T-cell (primary cell): ENCODE measurements at places on chromosomes 12 and 14. TPM values are rescaled to one million over a fixed set of nuclear protein-coding genes. Genes with fewer than 3 reads are reported as not detected.

GRCh38 chr12:93767524-93767863, 90.3 kb downstream of the CRADD start:
- DNase-seq, result no peak

- DNase-seq, result no peak
Observed at GRCh38 chr14:30484976-30485375, 74.0 kb upstream of the G2E3 start.

GRCh38 chr12:51994539-51994820, 12.3 kb upstream of the TAMALIN start:
- no peak for DNase-seq

GRCh38 chr14:61562321-61563161, 132.8 kb upstream of the HIF1A start:
- no peak for DNase-seq

DNA sequence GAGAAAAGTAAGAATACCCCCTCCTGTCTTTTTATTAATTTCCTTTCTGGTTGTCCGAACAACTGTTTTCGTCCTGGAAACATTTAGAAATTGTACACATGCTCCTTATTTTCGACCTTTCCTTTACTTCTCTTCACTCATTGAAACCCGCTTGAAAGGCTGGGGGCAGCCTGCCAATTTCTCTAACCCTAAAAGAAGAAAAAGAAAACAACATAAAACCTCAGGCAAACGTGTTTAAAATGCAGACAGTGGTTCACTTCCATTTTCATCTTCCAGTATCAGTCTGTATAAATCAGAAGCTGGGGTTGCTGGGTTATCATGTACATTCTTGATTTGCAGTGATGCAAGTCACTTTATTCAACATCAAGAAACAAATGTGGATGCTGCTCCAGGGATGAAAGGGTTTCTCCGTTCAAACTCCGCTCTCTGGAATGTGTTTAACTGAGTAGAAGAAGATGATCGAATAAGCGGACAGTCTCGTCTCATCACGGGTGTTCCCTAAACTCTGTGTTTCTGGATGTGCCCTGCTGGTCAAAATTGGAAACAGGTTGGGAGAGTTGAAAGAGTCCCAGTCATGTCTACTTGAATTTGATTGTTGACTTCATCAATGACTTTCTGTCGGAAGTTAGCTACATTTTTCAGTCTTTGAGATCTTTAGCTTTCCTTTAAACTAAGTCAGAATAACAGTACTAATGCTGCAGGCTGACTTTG, 1042.2 kb downstream of the BCL11B start:
- DNase-seq, result peak; percentile 39

DNA sequence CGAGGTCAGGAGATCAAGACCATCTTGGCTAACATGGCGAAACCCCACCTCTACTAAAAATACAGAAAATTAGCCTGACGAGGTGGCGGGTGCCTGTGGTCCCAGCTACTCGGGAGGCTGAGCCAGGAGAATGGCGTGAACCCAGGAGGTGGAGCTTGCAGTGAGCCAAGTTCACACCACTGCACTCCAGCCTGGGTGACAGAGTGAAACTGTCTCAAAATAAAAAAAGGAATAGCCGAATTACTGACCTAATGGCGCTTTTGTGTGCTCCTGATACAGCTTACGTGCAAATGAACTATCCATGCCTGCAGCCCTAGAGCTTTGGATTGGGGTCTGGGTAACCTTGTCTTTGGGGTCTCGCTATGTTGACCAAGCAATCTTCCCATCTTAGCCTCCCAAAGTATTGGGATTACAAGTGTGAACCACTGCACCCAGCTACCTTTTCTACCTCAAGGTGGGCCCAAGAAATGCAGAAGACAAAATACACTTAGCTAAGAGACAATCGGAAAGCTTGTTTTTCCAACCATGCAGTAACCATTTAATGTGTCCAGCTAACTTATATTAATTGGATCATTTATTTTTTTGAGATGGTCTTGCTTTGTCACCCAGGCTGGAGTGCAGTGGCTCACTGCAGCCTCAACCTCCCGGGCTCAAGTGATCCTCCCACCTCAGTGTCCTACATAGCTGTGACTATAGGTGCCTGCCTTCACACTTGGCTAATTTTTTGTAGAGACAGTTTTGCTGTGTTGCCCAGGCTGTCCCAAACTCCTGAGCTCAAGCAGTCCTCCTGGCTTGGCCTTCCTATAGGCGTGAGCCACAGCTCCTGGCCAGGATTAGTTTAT, 5.5 kb downstream of the PABPN1 start:
- no peak for DNase-seq

Gene ANKRD9
- 2.1 TPM for total RNA-seq

GRCh38 chr14:99357916-99358390, 86.0 kb upstream of the BCL11B start:
- no peak for DNase-seq

DNA sequence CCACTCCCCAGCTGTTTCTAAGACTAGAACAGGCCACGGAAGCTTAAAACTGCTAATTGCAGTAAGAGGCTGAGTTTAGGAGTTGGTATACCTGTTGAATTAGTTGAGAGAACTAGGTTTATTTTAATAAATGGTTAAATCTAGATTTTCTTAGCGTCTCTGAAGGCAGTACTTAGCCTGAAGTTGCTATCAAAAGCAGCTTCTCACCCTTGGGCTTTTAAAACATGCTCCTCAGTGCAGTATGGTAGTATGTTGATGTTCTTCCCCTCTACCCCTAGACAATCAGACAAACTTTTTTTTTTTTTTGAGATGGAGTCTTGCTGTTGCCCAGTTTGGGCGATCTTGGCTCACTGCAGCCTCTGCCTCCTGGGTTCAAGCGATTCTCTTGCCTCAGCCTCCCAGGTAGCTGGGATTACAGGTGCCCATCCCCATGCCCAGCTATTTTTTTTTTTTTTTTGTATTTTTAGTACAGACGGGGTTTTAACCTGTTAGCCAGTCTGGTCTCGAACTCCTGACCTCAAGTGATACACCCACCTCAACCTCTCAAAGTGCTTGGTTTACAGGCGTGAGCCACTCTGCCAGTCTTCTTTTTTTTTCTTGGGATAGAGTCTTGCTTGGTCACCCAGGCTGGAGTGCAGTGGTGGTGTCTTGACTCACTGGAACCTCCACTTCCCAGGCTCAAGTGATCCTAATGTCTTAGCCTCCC, 6.8 kb downstream of the SRSF5 start:
- DNase-seq, result no peak

Gene APOF
- total RNA-seq, result not detected

DNA sequence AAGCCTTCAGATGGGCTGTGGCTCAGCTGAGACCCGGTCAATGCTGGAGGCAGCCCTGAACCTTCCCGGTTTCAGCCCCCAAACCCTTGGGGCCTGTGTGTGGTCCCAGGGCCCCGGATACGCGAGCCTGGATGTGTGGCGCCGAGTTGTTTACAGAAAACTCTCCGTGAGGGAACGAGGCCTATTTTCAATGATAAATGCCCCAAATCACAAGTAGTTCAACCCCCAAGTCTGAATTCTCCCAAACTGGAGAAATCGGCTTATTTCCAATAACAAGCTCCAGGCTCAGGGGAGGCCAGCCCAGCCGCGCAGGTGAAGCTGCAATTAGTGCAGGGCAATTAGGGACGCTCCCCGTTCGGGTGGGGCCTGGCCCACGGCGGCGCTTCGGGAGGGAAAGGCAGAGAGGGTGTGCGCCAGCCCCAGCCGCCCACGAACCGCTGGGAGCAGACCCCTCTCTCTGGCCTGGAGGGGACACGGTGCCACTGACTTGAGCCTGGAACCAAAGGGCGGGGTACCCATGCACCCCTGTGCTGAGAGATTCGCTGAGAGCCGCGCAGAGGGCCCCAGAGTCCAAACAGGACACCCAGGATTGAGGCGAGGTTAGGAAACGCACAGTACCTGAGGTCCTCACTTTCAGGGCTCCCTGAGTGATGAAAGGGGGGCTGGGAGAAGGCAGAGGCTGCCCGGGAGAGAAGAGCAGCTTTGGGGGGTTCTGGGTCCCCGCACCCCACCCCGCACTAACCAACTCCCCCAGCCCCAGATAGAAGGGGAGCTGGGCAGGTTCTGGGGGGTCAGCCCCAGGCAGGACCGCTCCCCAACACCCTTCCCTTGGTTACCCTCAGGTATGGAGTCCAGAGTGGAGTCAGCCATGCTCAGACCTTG, 14.2 kb upstream of the ANKRD9 start:
- no peak for DNase-seq

DNA sequence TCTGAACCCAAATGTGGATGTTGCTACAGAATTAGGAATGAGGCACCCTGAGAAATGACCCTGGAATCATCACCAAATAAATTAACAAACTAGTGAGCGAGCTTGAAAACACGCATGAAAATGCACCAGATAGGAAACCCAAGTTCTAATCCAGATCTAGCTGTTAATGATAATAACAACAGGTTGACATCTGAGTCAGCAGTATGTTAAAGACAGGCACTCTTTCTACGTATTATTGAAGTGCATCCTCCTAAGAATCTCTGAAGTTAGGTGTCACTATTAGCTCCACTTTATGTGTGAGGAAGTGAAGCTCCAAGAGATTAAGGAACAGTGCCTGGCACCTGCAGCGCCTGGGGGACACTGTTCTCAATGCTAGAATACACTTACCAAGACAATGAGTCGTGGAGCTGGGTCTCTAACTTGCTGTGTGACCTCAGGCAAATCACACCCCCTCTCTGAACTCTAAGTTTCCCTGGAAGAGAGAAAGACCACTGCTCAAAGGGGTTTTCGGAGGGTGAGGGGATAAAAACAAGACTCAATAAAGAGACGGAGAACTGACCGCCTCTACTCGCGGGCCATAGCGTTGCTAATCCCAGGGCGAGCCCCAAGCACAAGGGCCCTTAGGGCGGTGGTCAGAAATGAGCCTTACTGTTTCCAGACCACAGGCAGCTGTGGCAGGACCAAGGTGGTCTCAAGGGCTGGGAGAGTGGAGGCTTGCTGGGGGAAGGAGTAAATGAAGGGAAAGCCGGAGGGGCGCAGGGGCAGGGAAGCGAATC, 2.1 kb downstream of the SLC6A12 start:
- no peak for DNase-seq

GRCh38 chr12:104155711-104156555, 17.9 kb upstream of the NFYB start:
- DNase-seq, result no peak

- no peak for DNase-seq
Observed at GRCh38 chr14:100788517-100788916, 37.4 kb upstream of the MEG3 start.

Gene AVPR1A
- total RNA-seq, result 0.03 TPM

Gene SSPN
- total RNA-seq, result 0.06 TPM

DNA sequence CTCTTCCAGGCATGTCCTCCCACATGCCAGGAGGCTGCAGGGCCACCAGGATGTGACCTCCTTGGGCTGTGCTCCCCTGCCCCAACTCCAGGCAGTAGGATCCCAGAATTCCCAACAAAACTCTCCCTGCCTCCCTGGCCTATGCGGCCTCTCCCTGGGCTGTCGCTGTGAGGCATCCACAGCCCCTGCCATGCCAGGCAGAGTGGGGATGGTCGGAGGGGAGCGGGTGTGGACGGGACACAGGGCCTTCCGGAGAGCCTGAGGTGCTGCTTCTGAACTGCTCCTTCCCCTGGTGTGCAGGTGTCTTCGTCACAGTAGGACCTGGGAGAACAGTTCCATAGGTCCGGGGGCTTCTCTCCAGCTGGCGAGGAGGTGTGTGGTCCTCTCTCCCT, 18.3 kb downstream of the GPR132 start:
- DNase-seq, result no peak

GRCh38 chr14:94088516-94088915, 7.4 kb downstream of the IFI27L1 start:
- DNase-seq, result no peak

DNA sequence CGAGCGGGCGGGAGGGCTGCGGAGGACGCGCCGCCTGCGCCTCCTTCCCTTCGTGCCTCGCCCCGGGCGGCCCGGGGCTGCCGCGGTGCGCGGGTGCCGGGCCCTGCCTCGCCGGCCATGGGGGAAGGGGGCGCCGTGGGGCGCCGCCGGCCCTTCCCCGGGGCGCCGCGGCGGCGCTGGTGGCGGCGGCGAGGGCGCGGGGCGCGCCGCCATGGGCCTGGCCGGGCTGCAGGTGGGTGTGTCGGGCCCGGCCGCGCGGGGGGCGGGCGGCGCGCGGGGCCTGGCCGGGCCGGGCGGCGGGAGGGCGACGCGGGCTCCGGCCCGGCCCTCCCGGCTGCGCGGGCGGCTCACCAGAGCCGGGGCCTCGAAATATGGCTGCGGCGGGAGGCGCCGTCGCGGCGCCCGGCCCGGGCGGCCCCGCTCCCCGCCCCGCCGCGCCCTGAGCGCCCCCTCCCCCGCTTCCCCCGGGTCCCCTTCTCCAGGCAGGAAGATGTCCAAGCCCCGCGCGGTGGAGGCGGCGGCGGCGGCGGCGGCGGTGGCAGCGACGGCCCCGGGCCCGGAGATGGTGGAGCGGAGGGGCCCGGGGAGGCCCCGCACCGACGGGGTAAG, 5.1 kb downstream of the KMT5A start:
- DNase-seq, result no peak

- DNase-seq, result no peak
Observed at GRCh38 chr14:84975241-84975902, 554.6 kb upstream of the FLRT2 start.

DNA sequence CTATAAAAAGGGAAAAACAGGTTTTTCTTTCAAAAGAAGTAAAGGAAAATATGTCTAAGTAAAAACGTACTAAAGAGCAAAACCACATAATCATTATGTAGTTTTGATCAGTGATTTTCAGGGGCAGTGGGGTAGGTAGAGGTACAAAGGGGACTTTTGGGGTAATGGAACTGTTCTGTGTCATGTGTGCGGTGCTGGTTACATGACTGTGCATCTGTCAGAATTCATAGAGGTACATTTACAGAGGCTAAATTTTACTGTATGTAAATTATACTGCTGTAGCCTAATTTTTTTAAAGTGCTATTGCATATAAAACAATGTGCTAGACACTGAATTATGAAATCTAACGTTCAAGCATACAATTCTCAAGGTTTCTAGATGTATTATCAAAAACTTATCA, 2.0 kb downstream of the ESR2 start:
- no peak for DNase-seq

DNA sequence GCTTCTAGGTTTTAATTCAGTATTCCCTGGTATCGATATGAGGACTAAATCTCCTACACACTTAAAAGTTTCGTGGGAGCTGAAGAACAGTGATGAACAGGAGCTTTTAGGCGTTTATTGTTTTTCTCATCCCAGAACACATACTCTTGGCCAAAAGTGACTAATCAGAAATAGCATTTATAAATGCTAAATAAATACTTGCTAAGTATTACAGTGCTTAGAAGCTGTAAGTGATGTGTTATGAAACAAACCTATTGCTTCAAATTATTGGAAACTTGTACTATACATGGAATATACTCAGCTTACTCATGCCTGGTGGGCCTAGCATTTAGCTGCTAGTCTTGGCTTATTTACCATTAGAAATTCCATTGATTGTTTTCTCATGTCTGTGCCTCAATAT, 24.9 kb downstream of the FRS2 start:
- no peak for DNase-seq
